ENCODE measurements at places on chromosomes 16 and 17.

DNA sequence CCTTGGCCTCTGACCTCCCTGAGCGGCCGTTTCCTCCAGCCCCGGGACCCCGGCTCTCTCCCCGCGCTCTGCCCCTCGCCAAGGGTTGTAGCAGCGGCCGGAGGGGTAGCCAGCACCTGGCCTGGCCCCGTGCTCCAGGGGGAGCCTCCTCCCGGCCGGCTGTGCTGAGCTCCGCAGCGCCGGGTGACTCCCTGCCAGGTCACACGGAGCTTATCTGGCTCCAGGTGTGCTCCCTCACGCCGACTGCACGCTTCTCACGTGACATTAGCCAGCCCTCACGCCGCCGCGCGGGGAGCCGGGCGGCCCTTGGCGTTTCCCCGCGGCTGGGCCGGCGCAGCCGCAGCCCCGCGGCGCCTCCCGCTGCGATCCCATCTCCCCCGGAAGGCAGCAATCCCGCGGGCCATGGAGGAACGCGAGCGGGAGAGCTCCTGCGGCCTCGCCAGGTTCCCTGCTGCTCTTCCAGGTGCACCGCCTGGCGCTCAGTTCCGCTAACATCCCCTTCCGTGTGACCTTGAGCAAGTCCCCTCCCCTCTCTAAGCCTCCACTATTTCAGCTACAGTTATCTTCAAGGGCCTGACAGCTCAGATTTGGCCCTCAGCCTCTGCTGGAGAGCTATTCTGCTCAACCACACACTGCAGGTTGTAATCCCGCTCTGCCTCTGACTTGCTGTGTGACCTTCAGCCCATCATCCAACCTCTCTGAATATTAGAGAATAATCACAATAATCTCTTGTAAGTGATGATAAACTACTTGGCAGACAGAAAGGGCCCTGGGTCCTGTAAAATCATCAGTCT, 3.4 kb downstream of the MYO18A start:
- peak; percentile 65 for DNase-seq

GRCh38 chr16:1036726-1037393, 35.7 kb upstream of the SSTR5 start:
- no peak for DNase-seq

GRCh38 chr16:84593825-84594724, 23.8 kb downstream of the COTL1 start:
- DNase-seq, result peak; percentile 85

- DNase-seq, result no peak
Observed at GRCh38 chr17:56322991-56323390, 169.7 kb downstream of the ANKFN1 start.

DNA sequence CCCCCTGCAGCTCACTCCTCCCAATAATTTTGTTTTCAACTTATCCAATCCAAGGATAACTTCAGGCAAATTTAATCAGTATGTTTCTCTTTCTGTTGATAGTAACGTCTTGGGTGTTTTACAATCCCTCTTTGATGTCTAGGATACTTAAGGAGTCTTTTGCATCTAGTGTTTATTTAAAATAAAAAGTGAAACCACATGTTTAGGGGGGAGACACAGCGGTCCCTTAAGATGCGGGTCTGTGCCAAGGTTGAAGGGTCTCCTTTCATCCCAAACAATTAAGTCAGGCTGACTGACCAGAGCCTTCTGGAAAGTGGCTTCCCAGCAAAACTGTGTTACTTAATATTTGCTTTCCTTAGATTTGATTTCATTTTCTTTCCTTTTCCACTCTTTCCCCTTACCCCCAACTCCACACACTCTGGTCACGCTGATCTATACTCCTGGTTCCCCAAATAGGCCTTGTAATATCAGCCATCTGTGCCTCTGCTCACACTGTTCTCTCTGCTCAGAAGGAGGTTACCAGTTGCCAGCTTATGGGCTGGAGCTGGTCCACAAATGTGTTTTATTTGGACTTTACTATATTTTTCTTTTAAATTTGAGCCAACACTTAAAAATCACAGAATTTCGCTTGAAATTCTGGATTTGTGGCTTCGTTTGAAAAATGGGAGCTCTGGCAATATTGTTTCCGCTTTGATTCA, 11.2 kb downstream of the ANKS4B start:
- no peak for DNase-seq

DNA sequence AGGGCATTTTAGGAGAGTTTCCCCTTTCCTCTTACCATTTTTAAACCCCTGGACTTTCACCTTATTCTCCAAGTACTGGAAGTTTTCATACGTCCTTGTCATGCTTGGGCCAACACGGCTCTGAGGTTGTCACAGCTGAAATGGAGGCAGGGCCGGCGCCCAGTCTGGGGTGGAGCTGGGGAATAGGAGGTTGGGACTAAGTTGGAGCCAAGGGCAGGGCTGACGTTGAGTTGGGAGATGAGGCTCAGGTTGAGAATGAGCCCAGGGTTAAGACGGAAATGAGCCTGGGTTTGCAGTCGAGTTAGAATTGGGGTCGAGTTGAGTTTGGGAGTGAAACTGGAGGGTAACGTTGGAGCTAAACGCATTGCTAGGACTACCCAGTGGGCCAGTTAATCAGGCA, 1.3 kb downstream of the CLEC10A start:
- no peak for DNase-seq

GRCh38 chr17:4550534-4551039, 4.6 kb downstream of the MYBBP1A start:
- no peak for DNase-seq

Data from activated naive CD4-positive, alpha-beta T cell treated with anti-CD3 and anti-CD28 coated beads for 36 hours (primary cell).